ENCODE measurements at places on chromosomes 4 and X.
A peak's percentile ranks its signal among the peaks of the same experiment; 100 is the strongest.

DNA sequence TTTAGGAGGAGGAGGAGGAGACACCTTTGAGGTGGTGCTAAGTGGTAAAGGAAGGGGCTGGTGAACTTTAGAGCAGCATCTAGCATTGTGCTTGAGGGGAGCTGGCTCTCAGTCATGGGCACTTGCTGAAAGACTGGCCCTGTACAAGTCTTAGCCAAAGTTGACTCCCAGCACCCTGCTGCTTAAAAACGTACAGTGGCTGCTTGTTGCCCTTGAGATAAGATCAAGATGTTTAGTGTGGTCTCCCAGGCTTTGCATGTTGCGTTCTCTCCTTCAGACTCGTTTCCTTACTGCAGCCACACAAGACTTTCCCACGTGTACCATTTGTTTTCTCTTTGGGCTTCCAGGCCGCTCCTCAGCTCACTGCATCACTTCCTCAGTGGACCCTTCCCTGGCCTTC is 1.8 kb downstream of the MED28 start:
- no peak for DNase-seq

GRCh38 chr4:89995006-89995405 is 100.4 kb downstream of the MMRN1 start:
- no peak for DNase-seq

DNA sequence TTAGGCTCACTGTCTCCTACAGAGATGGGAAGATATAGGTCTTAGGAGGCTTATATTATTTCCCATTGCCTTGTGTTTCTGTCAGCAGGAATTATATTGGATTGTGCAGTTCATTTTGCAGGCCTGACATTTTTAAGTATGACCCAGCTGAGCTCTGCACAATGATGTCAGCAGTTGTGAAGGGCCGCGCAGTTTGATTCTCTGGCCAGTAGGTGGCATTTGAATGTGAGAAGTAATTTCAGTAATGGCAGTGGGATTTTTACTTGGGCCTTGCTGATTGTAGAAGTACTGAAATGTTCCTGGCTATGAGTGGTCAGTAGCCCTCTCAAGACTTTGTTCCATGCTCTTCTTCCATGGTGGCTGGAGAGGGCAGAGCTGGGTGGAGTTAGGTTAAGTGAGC is 247.2 kb upstream of the MTMR8 start:
- DNase-seq = no peak

- peak; percentile 11 for DNase-seq
Observed at GRCh38 chr4:155077452-155078229, 130.8 kb upstream of the NPY2R start.

DNA sequence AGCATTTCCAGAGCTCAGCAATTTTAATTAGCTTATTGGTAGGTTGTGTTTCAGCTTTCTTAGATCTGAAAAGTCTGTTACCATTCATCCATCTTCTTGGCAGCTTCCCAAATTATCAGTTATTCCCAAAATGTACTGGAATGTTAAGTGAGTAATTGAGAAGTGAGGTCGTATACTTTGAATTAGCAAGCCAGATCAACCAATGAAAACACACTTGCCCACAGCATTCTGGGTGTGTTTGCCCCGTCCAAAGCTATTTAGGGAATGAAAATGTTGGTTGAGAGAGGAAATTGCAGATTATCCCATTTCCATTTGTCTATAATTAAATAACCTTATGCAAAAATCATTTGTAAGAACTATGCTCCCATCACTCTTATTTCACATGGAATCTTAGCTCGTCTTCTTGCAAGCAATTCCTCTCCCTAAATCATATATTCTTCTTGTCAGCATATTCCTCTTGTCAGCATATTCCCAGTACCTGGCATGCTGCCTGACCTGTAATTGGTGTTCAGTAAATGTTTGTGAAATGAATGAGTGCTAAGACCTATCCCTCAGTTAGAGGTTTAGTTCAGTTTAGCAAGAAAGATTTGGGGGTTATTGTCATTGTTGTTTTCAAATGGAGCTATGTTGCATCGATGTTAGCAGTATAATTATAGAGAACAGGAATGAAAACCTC is 23.3 kb upstream of the ANTXR2 start:
- no peak for DNase-seq

DNA sequence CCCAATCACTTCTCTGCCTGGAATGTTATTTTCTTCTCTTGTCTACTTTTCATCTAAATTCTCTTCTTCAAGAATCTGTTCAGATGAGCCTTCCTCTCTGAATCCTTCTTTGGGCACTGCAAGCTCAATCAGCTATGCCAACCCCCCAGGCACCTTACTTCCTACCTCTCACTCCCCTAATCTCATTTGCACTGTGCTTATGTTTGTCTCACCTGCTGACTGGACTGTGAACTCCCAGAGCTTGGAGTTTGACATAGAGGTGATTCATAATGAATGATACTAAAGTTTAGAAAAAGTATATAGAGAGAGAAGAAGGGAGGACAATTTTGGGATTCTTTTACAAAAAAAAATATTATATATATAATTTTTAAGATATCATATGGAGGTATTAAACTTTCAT is 36.3 kb downstream of the ANXA10 start:
- DNase-seq = no peak

DNA sequence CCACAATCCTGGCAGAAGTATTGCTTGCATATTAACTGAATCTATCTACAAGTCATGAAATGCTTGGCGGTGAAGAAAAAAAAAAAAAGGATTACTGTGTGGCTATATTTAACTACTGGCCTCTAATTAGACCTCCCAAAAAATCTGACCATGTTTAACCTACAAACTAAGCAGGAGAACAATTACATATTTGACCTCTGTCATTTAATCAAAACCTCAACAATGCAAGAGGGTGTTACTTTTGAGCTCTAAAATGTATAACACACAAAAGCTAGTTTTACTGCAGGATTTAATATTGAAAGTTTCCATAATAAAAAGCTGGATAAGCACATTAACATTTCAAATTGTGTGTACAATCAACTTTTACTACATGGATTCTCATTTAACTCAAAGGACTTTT is 1.5 kb downstream of the ITM2A start:
- no peak for DNase-seq

DNA sequence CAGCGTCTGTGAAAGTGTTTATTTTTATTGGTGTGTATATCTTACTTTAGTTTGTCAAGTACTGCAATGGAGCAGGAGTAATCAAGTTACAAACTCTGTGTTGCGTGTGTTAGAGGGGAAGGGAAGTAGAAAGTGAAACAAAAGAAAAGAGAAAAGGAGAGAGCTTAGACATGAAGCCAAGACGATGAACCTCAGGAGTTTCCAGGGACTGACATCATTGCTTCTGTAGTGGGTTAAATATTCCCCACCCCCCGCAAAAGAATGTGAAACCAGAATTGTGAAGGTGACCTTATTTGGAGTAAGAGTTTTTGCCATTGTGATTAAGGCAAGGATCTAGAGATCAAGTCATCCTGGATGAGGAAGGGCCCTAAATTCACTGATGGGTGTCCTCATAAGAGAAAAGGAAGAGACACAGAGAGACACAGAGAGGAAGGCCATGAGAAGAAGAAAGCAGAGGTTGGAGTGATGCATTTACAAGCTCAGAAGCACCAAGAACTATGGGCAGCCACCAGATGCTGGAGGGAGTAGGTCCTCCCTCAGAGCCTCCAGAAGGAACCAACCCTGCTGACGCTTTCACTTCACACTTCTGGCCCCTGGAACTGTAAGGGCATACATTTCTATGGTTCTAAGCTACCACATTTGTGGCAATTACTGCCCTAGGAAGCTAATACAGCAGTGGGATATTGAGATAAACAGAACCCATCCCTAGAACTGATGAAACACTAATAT is 173.6 kb upstream of the SFRP2 start:
- DNase-seq = no peak

DNA sequence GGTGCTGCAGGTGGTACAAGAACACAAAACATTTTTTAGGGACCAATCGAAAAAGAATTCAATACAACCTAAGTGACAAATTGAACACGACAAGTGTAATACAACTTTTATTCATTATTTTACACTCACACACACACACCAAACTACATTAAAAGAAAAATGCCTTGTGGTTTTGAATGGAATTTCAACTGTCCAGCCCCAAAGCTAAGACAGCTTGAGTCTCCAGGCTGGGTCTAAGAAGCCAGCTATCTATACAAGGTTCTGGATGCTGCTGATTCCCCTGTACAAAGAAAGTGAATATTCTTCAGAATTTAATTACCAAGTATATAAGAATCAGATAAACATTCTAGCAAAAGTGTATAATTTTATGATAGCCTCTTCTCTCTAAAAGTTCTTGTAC is 118.2 kb downstream of the PPP3CA start:
- DNase-seq = no peak

DNA sequence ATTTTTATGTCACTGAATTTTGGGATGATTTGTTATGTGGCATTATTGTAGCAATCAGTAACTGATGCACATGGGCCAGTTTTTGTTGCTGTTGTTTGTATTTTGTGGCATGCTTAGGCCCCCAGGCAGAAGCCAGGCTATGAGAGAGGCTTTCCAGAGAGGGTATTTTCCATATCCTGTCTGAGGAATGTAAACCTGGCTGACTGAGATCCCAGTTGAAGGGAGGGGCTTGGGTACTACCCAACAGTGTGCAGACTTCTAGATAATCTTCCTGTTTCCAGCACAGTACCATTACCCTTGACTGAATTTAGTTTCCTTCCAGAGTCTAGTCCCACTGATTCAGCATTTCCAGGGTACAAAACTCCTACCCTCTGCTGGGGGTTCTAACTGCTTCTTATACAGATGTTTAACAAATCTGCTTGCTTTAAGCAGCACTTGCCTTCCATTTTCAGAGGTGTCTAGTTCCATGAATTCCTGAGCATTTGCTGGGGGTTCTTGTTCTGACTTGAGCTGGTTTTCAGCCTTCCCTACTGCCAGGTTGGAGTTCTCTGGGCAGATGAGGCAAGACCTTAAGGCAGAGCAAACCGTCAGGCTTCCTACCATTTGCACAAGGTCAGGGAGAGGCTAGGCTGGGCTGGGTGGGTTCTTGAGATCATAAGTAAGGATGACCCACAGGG is 104.7 kb upstream of the EGFL6 start:
- DNase-seq = no peak

- no peak for DNase-seq
Observed at GRCh38 chr4:46385946-46386345, 4.0 kb downstream of the GABRA2 start.

DNA sequence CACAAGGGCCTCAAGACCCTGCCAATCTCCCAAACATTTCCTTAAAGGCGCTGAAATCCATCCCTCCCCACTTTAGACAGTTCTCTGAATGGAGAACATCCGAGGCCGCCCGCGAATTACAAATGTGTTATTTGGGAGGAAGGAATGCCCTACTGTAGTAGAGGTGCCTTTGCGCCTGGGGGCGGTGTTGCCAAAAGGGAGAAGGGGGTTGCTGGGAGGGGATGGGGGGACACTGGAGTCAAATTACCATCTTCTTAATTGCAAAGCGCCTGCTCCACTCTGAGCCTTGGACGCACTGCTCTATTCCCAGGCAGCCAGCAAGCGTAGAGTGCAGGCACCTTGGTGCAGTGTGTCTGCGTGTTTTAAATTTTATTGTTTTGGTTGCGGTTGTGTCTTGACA is 2.7 kb downstream of the TMEM255A start:
- DNase-seq = peak; percentile 45

DNA sequence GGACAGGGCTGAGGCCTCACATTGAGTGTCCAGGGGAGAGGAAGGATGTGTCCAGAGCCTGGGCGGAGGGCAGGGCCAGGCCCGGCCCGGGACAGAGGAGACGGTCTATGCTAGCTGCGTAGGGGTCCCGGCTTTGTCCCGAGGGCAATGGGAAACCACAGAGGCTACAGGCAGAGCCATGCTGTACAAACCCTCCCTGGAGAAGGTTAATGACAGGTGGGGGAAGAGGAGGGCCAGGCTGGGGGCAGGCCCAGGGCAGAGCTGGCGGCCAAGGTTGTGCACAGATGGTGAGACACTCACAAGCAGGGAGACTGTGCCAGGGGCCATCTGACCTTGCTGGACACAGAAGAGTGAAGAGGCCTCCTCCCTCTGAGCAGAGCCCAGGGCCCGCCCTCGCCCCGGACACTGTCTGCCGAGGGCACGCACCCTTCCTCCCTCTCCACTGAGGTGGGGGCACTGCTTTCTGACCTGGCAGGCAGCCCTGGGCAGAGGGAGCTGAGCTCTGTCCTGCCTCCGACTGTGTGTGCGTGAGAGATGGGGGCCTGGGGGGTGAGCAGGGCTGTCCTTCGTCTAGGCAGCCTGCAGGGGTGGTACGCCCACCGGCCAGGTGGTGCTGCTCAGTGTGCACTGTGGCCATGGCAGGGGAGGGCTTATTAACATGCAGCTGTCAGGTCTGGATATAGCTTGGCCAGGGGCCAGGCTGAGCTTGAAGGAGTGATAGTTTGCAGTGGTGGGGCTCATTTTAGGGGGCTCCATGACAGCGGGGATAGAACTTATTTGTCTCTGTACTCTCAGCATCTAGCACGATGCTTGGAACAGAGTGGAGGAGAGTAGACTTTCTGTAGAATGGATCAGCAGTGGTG is 75.7 kb upstream of the LRPAP1 start:
- no peak for DNase-seq

DNA sequence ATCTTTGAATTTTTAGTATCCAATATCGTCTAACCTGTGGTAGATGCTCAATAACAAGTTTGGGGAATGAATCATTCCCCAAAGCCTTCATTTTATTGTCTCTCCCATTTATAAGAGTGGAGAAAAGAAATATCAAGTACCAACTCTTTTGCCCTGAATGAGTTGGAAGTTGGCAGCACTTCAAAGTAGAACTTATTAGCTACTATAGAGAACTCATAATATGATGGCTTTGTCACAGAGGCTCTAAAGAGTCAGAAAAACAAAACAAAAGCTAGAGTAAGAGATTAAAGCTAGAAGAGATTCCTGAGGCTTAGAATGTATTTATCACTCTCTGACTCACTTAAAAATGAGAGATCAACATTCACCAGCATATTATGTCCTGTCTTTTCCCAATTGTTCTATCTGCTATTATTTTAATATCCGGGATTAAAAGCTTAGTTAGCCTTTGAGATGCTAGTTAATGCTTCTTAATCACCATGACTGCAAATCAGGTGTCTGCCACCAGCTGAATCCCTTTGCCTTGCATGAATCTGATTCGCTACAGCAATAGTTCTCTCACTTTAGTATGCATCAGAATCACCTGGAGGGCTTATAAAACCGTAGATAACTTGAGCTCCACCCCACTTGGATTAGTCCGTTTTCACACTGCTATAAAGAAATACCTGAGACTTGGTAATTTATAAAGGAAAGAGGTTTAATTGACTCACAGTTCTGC is 77.9 kb downstream of the PALLD start:
- no peak for DNase-seq

DNA sequence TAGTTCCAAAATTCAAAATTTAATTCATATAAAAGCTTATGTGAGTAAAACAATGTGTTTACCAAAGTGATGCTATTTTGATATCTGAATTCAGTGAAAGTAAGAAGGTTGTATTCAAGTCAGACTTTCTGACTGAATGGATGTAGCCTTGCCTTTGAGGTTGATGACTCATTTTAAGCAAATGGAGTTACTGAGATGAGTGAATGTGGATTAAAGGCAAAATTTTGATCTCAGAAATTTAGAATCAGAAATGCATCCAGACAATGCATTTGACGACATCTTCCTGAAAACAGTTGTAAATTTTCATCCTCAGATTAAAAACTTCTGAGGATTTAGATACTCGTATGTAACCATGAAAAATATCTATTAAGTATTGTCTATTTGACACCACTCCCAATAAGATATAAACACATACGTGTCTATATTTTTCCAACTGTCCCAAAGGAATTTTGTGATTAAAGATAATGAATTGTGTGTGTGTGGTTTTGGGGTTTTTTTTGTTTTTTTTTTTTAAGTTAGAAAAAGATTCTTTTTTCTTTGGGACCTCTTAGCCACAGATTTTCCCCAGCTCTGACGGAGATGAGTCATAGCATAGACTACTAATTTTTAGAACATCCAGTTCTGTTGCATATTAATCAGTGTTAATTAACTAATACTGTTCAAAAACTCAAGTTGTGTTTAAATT is 34.4 kb downstream of the NFKB1 start:
- DNase-seq = no peak

- DNase-seq = no peak
Observed at GRCh38 chr4:80017125-80017854, 55.7 kb downstream of the ANTXR2 start.

Measured in iPS-NIHi11 (cell line).